ENCODE measurements at places on chromosomes 1 and 21. TPM values are rescaled to one million over a fixed set of nuclear protein-coding genes. Genes with fewer than 3 reads are reported as not detected.

The KCNN3 gene
- 3.6 TPM for total RNA-seq

The CYYR1 gene
- 4.4 TPM for total RNA-seq

The NTPCR gene
- 54.0 TPM for total RNA-seq

The PEX19 gene
- total RNA-seq, result 70.1 TPM

The HLX gene
- total RNA-seq, result 12.3 TPM

The SERINC2 gene
- 381 TPM for total RNA-seq

The S100A9 gene
- total RNA-seq, result 21.0 TPM

The C4BPB gene
- total RNA-seq, result 20.8 TPM

GRCh38 chr1:8318436-8318835, 522 bp downstream of the SLC45A1 start:
- DNase-seq, result no peak

DNA sequence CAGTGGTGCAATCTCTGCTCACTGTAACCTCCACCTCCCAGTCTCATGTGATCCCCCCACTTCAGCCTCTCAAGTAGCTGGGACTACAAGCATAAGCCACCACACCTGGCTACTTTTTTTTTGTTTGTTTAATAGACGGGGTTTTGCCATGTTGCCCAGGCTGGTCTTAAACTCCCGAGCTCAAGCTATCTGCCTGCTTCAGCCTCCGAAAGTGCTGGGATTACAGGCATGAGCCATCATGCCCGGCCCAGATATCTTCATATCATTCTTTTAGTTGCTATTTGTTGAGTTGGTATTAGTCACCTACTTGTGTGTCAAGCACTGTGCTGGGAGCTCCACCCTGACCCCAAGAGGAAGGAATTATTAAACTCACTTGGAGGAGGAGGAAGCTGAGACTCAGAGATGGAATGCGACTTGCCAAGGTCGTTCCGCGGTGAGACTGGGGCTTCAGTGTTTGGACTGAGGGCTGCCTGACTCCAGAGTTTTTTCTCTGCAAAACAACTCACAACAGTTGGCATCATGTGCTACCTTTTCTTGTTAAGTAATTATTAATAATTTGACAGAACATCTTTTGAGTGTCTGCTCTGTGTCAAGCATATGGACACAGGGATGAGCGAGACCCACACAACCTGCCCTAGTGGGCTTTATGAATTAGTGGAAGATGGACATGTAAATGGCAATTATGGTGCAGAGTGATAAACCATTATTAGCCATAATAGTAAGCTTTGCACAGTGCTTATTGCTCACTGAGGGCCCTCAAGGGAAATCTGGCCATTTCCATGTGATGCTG, 132.0 kb downstream of the FOXD2 start:
- DNase-seq, result peak; percentile 35

DNA sequence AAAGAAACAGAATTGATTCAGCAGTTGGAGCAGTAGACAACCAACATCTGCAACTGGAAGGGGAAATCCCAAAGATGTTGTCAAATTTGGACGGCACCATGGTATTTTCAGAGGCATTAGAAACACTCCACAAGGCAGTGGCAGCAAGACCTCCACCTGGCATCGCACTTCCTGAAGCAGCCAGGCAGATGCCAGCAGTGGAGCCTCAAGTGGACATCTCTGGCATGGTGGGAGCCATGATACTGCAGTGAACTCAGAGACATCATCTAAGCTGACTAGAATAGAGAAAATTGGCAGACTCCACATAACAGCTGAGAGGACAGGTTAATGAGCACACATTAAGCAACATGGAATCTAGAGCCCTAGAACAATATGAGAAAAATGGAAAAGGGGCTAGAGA, 33.9 kb upstream of the RGS8 start:
- DNase-seq, result no peak

DNA sequence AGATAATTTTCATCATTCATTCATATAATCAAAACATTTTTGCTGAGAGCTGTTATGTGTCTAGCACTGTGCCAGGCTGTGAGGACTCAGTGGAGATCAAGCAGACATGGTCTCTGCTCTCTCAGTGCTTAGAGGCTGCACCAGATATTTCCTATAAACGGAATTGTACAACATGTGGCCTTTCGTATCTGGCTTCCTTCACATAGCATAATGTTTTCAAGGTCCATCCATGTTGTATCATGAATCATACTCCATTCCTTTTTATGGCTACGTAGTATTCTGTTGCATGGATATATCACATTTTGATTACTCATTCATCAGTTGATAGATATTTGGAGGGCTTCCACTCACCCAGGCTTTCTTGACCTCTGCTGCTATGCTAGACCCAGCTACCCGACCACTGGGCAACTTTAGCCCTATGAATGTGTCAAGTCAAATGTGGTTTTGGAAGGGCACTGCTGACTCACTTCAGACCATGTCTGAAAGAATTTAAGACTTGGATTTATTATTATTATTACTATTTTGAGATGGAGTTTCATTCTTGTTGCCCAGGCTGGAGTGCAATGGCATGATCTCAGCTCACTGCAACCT, 18.5 kb downstream of the NCF2 start:
- DNase-seq, result no peak

- DNase-seq, result peak; percentile 6
These were observed 46.4 kb downstream of the VPS13D start for GRCh38 chr1:12276225-12276624.

GRCh38 chr1:115679141-115679611, 37.4 kb downstream of the VANGL1 start:
- peak; percentile 54 for DNase-seq

- no peak for DNase-seq
These were observed 80.8 kb upstream of the SLC2A1 start for GRCh38 chr1:43039228-43040055.

DNA sequence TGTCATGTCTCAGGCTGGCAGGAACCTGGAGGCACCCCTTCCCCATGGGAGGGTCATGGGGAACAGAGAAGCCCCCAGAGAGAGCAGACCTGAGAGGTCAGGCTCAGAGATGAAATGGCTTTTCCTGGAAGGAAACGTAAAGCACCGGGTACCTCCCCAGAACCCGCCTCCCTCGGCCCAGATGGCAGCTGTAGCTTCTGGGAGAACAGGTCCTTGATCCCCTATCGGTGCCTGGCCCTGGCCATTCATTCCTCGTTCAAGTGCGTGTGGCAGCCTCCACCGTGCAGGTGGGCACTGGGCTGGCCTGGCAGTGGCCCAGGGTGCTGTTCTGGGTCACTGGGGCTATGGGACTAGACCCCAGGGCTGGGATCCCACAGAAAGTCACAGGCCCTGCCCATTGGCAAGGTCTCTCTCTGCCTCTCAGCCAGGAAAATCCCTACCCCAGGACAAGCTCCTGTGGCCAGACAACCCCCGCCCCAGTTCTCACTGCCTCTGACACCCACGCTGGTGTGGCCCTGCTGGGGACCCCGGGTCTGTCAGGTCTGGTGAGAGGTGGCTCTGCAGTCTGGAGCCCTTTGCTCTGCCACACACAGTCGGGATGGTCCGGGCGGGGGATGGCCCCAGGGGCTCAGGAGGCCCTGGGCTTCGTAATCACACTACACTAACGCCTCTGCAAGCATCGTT, 183.2 kb upstream of the VAMP3 start:
- no peak for DNase-seq

DNA sequence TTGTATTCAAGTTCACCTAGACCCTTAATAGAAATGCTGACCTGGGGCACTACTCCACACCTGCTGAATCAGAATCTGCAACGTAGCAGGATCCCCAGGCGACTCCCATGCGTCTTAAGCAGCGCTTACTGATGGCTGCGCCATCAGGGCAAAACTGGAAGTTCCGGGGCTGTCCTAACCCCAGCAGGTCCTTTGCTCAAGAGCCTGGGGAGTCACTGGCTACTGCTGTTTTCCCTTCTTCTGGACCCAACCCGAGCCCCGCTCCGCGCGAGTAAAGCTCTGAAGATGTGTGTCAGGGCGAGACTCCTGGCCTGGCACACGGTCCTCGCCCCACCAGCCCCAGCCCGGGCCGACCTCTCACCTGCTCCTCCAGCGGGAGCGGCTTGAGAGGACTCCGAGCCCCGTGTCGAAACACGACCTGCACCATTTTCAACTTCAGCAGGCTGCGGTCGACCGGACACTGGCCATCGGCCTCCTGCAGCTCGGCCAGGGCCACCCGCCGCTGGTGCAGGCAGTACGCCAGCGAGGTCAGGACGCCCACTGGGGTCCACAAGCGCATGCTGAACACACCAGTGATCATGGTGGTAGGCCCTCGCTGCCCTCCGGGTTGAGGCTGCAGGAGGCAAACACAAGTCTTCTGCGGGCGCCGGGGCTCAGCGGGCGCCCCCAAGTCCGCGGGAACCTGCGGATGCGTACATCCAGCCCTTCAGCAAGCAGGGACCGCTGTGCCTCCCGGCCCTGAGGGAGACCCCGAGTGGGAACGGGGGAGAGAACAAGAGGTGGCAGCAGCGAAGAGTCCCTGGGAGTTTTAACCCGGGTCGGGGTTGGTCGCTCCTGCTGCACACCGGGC, 630 bp downstream of the ACP6 start:
- peak; percentile 62 for DNase-seq

- no peak for DNase-seq
These were observed 13.3 kb downstream of the CDKN2C start for GRCh38 chr1:50983219-50983802.

- DNase-seq, result no peak
These were observed at the start of gene CD247 for GRCh38 chr1:167518331-167518700. TSS of gene CD247 (minus strand) at chr1:167518529. CDS start at chr1:167518465, 64 bp downstream.

GRCh38 chr1:29875557-29876028, 639.3 kb downstream of the PTPRU start:
- DNase-seq, result no peak

GRCh38 chr21:36841866-36842265, 124.6 kb downstream of the HLCS start:
- no peak for DNase-seq

DNA sequence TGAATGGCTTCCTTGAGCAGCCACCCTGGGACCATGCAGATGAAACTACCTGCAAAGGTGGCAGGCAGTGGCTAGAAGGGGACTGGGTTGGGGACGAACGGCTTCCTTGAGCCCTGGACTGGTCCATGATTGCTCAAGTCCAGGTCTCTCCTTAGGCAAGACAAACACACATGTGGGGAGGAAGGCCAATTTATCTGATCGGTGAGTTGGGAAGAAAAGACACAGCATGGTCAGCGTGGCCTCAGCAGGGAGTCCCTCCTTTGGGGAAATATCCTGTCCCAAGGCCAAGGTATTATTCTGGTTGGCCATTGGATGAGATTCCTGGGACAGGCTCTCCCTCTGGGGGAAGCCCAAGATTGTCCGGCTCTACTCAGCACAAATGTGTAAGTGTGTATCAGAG, 116.3 kb upstream of the ERG start:
- DNase-seq, result no peak

DNA sequence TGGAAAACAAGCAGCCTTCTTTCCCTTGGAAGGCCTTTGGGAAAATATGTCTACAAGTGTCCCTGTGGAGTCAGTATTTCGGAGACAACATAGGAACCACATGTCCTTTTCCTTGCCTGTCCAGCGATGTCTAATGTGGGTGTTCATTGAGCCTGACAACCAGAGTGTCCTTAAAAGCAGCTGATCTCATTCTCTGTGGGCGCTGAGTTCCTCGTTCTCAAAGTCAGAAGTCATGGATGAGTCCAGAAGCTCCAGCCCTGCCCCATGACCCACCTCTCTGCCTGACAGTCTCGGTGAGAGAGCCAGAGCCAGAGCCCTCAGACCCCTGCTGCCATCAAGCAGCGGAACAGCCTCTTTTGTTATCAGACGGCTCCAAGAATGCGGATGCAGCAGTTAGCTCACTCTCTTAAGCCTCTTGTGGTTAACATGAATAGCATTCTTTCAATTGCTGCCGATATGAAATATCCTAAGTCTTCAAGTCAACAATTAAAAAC, 329.2 kb downstream of the TGFB2 start:
- DNase-seq, result no peak

DNA sequence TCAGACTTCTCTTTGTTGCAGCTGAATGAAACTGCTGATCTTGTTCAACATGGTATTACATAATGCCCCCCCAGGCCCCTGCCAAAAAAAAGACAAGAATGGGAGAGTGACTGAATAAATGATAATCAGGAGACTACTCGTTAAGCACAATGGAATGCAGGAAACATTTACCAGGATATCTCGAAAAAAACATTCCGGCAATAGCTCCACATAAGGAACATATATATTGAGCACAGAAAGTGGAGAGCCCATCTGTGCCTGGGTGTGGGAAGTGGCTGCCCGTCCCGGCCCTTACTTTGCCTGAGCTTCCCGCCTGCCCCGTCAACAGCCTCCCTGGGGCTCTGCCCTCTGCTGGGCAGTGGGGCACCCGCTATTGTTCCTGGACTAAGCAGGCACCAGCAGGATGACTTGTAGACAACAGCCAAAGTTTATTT, 13.3 kb downstream of the TRIM11 start:
- peak; percentile 45 for DNase-seq

- no peak for DNase-seq
These were observed 934.2 kb downstream of the TTLL7 start for GRCh38 chr1:83064589-83065242.

GRCh38 chr1:66311092-66311491, 222.9 kb upstream of the SGIP1 start:
- DNase-seq, result no peak

GRCh38 chr1:224996266-224996665, 66.8 kb downstream of the DNAH14 start:
- DNase-seq, result no peak

DNA sequence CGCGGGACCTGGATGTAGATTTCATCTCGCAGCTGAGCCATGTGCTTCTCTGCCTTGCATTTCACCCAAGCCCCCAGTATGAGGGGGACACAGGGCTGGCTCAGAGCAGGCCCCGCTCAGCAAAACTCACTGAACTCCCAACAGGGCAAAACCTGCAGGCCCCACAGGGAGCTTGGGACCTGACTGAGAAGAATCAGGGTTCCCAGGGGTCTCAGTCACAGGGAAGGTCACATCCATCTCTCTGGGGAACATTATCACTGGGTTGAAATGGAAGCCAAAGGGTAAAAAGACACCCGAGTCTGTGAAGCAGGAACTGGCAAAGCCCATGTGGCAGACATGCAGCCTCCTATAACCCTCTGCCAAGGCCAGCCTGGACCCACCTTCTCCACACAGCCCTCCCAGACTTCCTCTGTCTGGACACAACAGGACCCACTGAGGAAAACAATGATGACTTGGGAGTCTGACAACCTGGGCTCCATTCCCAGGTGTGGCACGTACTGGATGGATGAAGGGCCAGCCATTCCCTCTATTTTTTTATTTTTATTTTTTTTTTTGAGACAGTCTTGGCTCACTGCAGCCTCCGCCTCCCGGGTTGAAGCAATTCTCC, 11.7 kb downstream of the HSPG2 start:
- no peak for DNase-seq

GRCh38 chr1:107480548-107481415, 339.9 kb downstream of the NTNG1 start:
- DNase-seq, result peak; percentile 25

GRCh38 chr1:109537450-109538178, 2.1 kb upstream of the GPR61 start:
- DNase-seq, result no peak
